ENCODE measurements at places on chromosomes 2 and 18.

DNA sequence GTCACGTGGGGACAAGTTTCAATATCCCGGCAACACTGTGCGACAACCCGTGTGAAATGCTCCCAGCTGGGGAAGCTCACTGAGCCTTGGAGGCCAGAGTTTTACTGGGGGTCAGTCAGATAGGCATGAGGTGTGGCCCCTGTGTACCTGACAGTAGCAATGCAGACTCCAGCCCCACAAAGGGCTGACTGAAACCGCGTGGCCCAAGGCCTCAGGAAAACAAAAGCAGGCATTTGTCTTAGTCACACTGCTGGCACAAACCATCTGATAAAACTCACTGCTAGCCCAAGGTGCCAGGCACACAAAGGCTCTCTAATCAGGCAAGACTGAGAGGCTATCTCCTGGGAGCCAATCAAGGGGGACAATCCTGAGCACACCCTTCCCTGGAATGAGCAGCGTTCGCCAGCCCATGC lies 786.6 kb upstream of the RAB6C start:
- DNase-seq: no peak

DNA sequence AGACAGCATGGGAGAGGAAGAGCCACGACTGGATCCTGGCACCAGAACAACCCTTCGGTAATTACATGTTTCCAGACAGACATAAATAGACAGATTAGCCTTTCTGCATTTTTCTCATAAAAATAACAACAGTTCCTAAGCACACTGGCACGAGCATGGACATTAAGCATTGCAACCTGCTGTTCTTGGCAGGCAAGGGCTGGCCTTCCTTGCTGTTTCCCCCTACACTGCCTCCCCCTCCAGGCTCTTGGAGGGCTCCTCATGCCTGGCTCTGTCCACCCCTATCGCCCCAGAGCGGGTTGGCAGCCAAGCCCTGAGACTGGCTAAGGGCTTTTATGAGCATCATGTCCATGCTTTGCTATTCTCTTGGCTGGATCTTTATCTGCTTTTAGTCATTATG lies 89.6 kb downstream of the TTC32 start:
- DNase-seq: no peak

- DNase-seq: no peak
Measured at GRCh38 chr2:205166745-205167144, 515.6 kb upstream of the NRP2 start.

DNA sequence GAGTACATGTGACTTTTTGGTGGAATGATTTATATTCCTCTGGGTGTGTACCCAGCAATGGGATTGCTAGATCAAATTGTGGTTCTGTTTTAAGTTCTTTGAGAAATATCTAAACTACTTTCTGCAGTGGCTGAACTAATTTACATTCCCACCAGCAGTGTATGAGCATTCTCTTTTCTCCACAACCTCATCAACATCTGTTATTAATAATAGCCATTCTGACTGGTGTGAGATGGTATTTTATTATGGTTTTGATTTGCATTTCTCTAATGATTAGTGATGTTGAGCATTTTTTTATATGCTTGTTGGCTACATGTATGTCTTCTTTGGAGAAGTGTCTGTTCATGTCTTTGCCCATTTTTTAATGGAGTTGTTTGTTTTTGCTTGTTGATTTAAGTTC lies 267.4 kb upstream of the NT5C1B start:
- no peak for DNase-seq

- no peak for DNase-seq
Measured at GRCh38 chr2:210195101-210195852, 24.1 kb upstream of the KANSL1L start.

GRCh38 chr2:182023235-182023634 lies 37.6 kb downstream of the PPP1R1C start:
- DNase-seq: no peak

DNA sequence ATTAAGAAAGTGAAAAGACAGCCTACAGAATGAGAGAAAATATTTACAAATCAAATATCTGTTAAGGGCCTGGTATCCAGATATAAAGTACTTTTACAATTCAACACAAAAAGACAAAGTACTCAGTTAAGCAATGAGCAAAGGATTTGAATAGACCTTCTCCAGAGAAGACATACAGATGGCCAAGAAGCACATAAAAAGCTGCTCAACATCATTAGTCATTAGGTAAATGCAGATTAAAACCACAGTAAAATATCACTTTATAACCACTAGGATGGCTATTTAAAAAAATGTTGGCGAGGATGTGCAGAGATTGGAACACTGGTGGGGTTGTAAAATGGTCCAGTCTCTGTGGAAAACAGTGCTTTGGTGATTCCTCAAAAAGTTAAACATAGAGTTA lies 38.9 kb downstream of the RAB31 start:
- no peak for DNase-seq

DNA sequence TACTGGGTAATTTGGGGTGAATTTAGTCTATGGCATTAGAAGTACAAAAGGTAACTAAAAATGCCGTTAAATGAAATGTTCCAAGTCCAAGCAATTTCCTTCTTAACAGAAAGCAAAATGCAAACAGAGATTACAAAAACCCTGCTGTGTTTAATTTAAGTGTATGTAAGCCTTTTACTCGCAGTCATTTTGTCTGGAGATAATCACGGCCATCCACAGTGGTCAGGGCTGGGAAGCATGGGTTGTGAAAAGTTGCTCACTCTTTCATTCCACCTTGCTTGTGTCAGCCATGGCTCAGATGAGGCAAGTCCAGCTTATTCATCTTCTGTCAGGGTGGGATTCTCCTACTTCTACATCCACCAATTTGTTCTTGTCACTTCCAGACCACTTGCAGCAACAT lies 983.6 kb upstream of the ZEB2 start:
- no peak for DNase-seq

- DNase-seq: no peak
Measured at GRCh38 chr2:36511858-36512603, 85.9 kb downstream of the FEZ2 start.

DNA sequence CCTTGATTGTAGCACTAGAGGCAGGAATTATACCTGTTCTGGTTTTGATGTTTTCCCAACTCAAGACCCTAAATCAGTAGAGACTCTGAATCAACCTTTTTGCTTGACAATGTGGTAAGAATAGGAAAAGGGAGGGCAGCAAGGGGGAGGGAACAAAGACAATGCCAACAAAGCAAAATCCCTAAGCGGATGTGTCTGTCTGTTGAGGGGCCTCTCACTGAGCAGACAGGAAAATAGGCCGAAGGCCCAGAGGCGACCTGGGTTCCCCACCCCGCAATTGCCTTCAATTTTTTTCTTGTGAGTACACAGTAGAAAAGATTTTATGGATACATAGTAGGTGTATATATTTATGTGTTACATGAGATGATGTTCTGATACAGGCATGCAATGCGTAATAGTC lies 75.6 kb downstream of the MAP4K4 start:
- no peak for DNase-seq

DNA sequence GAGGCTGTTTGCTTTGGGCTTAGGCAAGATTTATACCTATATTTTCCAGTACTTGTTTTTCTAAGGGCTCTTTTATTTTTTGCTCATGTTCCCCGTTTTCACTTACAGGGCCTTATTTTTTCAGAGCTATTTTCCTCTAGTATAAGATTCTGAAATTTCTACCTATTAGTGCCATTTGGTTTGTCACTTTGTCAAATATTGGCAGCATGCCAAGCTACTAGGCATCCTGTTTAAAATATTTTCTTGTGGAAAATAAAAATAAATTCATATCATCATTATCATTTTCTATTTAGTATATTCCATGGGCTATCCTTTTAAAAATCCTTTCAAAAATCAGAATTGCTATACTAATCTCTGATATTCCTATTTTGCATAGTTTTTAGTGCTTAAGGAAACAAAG lies 64.8 kb upstream of the CHST9 start:
- DNase-seq: no peak

- no peak for DNase-seq
Measured at GRCh38 chr2:184556639-184557038, 41.7 kb upstream of the ZNF804A start.

- DNase-seq: no peak
Measured at GRCh38 chr2:26767894-26768487, 3.9 kb downstream of the SLC35F6 start.

DNA sequence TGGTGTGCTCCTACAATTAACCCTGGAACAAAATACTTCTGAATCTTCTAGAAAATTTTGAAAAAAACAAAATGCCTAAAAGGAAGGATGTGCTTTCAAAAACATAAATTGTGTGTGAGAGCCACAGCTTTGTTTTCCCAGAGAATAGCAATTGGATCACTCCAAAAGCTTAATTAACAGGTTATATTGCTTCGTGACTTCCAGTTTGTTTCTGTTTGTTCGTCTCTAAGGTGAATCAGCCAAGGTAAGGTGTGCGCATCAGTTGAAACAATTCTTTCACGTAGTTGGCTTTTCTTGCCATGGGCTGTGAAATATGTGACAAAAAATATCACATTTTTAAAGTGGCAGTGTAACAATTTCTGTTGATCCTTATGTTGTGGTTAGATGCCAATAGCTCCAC lies 90.3 kb upstream of the BARD1 start:
- DNase-seq: no peak

DNA sequence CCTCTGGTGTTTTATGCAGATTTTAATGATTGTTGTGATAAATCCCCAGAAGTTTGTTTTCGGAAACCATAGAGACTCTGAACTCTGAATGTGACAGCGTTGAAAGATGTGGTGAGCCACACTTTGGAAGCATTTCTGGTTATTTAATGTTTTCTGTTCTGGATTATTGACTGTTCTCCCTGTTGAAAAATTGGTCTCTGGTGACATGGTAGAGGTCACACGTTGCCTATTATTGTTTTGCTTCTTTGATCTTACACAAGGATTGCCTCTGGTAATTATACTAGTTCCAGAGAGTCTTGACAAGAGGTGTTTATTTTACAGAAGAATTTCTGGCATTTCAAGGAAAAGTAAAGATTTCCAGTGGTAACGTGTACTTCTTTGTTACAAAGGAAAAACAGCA lies 127.1 kb downstream of the GREB1L start:
- no peak for DNase-seq

- no peak for DNase-seq
Measured at GRCh38 chr2:128374001-128374710, 55.5 kb upstream of the HS6ST1 start.

DNA sequence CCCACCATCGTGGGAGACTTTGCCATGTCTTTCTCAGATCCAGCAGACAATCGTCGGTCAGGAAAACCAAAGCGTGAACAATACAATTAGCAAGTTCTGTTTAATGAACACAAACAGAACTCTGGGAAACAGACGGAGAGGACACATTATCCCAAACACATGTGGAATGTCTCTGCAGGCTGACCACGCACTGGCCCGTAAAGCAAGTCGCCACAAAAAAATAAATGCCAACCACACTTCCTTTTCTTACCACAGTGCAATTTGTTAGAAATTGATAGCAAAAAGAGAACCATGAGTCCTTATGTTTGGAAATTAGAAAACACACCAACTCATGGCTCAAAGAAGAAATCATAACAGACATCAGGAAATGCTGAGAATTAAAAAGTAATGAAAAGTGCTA lies 210.9 kb downstream of the TWIST2 start:
- no peak for DNase-seq

GRCh38 chr18:22980394-22980793 lies 47.3 kb downstream of the RBBP8 start:
- DNase-seq: no peak

GRCh38 chr18:25234740-25235345 lies 117.1 kb downstream of the ZNF521 start:
- DNase-seq: no peak

- DNase-seq: no peak
Measured at GRCh38 chr2:55989405-55989804, 65.8 kb upstream of the EFEMP1 start.

- no peak for DNase-seq
Measured at GRCh38 chr2:71721362-71721665, 268.0 kb downstream of the DYSF start.

DNA sequence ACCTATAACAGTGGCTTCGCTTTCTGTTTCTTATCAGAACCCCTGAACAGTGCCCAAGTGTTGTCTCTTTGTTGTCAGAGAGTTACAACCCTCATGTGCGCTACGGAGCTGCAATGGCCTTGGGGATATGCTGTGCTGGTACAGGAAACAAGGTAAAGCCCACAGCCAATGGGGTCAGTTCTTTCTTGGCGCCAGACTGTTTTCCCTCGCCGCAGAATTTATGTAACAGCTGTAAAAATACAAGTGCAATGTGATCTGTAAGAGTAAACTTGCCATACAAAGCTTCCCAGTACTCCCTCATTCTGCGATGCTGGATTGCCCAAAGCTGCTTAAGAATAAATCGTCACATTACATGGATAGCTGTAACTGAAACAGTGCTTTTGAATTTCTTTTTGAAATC lies 13.9 kb upstream of the HTR2B start:
- no peak for DNase-seq

DNA sequence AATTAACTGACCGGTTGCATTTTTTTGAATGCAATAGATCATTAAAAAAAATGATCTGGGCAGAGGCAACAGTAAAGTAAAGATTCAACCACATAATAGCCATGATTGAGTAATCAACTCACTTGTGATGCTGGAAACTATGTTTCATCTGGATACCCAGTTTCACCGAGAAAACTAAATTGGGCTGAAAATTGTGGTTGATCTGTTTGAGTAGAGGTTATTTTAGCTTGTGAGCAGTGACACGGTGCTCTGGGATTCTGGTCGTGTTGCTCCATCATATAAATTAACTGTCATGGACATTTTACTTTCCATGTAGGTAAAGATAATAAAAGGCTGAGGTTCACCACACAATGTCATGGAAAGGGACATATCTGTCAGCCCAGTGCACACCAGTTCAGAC lies 58.7 kb downstream of the CD226 start:
- DNase-seq: no peak

DNA sequence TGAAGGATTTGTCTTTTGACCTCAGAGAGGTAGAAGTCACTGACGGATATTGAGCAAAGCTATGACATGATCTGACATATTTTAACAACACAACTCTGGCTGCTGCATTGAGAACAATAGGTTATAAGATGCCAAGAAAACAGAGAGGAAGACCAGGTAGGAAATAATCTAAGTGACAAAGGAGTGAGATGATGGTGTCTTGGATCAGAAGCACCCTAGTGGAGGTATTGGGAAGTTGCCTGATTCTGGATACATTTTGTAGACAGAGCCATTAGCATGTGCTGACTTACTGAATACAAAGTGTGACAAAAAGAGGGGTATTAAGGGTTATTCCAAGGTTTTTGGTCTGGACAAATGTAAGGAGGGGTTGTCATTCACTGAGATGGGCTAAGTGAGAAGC lies 1438.1 kb downstream of the DPP10 start:
- no peak for DNase-seq

GRCh38 chr18:55251254-55251971 lies 292.2 kb upstream of the CCDC68 start:
- DNase-seq: no peak
